HFFc6 (cell line): ENCODE measurements at places on chromosomes 3 and 15. TPM values are rescaled to one million over a fixed set of nuclear protein-coding genes. Genes with fewer than 3 reads are reported as not detected.
A peak's percentile ranks its signal among the peaks of the same experiment; 100 is the strongest.

The MYO5C gene
- total RNA-seq = 0.10 TPM in 1 of 3 replicates, not detected in the others

The MOBP gene
- not detected in 3 replicates for total RNA-seq

The PPP1R14D gene
- not detected in 3 replicates for total RNA-seq

The GPR15 gene
- total RNA-seq = not detected in 3 replicates

The BCL2A1 gene
- total RNA-seq = 0.27 TPM in 1 of 3 replicates, not detected in the others

DNA sequence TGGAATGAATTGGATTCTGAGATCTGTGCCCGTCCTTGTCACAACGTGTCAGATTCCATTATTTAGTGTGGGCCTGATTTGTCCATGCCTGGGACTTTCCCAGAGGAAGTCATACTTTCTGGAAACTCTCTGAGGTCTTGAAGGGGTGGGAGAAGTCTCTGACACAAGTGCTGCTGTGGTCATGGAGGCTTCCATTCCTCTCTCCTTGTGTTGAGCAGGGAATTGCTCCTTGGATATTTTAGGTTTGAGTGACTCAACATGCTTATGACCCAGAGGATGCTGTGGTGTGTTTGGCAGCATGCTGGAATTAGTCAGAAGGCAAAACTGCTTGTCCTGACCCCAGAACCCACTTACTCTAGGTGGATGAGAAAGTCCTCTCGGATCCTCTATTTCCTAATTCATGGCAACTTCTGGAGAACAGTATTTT is 132.1 kb downstream of the LPP start:
- peak; percentile 98 for DNase-seq

DNA sequence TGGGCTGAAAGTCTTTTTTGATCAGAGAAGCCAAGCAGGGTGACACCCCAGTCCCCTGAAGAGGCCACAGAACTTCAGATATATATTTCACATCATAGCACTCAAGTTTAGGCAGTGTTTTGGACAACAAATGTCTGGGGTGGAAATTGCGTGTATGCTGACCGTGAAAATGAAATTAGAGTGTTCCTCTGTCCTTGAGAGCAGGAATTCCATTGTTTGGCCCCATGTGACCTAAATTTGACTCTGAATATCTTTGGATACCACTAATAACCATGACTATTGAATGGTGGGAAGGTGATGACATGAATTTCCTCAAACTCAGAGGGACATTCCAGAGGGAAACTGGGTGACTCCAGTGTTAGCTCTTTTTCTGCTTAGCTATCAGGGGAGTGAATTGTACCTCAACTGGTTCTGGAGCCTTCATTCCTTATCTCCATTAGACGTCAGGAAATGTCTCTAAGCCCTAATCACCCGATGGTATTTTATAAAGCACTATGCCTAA is 263.5 kb upstream of the RASGRP1 start:
- DNase-seq = peak; percentile 77

- DNase-seq = no peak
Observed at GRCh38 chr3:62241279-62241678, 132.1 kb downstream of the FEZF2 start.

- DNase-seq = no peak
Observed at GRCh38 chr3:37924453-37924852, 62.8 kb downstream of the CTDSPL start.

DNA sequence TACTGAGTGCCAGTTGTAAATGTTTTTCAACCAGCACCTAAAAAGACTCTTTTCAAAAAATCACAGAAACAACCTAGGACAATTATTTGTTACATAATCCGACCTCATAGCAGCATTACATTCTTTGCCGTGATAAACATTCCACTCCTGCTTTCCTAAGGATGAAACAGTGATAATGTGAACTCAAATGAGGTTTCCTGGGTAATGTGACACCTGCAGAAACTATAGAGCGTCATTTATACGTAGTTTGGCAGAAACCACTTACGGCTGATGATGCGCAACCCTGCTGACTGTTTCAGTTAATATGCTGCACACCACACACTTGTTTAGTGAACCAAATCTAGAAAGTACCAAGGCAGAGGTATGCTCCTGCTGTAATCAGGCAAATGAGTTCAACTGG is 55.8 kb downstream of the SEMA6D start:
- DNase-seq = no peak

- no peak for DNase-seq
Observed at GRCh38 chr3:182027366-182027765, 315.6 kb downstream of the SOX2 start.

DNA sequence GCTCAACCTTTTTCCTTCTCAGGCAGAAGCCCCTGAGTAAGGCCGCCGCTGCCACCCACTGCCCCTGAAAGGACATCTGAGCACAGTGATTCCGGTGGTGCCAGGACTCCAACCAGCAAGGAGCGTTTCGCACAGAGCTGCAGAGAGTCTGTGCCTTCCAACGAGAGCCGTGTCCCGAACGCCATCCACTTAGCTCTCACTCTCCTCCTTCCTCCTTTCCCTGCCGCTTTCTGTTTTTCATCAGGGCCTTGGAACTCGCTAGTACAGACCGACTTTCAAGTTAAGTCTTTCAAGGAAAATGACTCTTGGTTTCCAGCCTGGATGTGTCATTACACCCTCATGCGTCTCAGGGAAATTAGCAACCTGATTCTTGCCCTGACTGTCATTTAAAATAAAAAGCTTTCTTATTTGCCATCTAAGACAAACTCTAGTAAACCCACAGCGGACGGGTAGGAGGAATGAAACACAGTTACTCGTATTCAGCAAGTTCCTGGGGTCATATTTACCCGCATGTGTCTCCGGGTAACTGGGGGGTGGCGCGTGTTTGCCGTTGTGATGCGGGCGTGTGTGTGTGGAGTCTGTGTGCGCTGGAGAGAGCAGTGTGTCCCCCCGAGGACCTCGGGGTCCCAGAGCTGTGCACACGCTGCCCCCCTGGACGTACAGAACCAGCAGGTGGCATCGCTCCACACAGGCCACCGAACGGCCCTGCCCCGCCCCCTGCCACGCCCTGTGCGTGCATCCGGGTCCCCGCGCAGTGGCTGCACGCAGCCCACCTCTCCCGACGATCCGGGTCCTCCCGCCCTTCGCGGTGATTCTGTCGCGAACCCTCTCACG is 30.4 kb upstream of the ALDH1A3 start:
- DNase-seq = peak; percentile 13

DNA sequence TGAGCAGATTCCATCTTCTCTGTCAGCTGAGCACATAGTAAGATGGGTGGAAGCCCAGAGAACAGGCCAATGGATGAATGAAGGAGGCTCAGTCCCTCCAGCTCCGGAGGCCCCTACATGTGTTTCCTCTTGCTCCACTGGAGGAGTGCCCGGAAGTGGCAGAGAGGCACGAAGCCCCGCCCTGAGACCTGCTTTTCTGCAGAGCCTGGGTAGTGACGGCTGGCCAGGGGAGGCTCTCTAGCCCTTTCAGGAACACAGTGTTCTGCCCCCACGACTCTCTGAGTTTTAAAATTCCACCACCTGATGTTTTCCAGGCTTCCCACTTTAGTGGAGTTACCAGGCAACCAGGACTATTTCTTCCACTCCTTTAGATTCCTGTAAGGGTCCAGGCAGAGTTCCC is 149.4 kb upstream of the SLC6A11 start:
- DNase-seq = no peak
